ENCODE measurements at places on chromosomes 6 and 20.

DNA sequence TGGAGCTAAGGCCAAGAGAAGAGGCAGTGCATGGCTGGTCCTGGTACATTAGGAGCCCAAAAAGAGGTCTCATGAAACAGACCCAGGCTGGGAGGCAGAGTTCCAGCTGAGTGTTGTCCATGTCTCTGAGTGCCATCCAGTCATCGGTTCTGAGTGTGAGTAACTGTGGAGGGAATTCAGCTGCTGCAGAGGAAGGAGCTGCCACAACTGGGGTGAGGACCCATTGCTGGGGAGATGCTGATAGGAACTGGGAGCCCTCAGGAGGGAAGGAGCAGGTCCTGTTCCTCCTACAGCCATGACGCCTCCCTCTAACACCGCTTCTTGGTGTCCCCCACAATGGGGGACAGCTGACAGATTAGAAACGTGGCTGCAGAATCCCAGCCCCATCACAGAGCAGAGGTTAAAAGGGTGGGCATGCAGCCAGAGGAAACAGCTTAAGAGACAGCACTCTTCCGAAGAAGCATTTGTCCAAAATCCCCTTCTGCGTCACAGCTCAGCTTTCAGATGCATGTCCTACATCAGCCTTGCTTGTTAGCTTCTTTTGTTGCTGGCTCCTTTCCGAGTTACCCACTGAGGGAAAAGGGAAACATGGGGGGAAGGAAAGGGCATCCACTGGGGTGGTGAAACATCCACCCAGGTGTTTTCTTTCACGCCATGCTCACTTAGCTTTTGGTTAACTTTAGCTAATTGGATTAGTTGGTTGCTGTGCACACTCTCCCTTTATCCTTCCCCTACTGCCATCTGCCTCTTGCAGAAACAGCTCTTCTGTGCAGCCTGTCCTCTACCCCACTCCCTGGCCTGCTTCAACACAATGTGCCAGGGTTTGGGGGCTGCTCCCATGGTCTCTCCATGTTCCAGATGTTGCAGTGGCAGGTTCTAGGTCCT is 239.2 kb downstream of the SYNDIG1 start:
- DNase-seq, result no peak

DNA sequence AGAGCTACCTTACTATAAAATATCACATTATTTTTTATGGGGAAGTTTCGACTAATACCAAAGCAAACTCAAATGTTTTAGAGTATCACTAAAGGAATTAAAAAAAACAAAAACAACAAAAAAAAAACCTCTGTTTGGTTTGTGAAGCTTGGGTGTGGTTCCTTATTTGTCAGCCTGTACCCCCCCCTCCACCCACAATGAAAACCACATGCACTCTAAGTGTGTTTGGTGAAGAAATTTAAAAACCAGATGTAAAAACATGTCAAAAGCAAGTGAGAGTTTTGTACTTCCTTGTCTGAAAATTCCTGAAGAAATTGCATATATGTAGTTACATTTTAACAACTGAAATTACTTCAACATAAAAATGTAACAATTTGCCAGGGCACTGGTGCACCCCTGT is 3.1 kb downstream of the STK38 start:
- no peak for DNase-seq

- no peak for DNase-seq
Observed at GRCh38 chr6:141475259-141475658, 657.5 kb upstream of the GJE1 start.

GRCh38 chr6:157058574-157058973 is 264.7 kb downstream of the TMEM242 start:
- no peak for DNase-seq

DNA sequence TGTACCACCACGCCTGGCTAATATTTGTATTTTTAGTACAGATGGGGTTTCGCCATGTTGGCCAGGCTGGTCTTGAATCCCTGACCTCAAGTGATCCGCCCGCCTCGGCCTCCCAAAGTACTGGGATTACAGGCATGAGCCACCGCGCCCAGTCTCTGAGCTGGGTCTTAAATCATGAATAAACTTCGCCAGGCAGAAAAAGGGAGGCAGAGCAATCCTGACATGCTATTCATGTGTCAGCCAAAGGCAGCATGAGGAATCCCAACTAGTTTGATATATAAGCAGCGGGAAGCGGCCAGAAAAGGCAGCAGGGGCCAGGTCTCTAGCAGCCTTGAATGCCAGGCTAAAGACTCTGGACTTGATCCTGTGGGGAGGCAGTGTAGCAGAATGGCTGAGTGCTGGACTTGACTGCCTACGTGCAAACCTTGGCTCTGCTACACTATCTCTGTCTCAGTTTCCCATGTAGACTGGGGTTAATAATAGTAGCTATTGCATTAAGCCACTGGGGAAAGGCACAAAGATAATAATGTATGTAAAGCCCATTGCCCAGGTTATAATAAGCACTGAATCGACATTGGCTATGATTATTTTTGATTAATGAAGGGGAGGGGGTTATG is 1.8 kb downstream of the PROCR start:
- DNase-seq, result no peak

GRCh38 chr6:43578748-43579147 is 2.8 kb downstream of the POLH start:
- DNase-seq, result no peak

GRCh38 chr6:144159223-144159622 is 8.9 kb downstream of the STX11 start:
- DNase-seq, result no peak

- DNase-seq, result no peak
Observed at GRCh38 chr6:137808836-137809315, 58.2 kb upstream of the TNFAIP3 start.

Data from NCI-H226 (cell line).